Activated gamma-delta T cell (primary cell): ENCODE measurements at places on chromosomes 16 and 17.
A peak's percentile ranks its signal among the peaks of the same experiment; 100 is the strongest.

DNA sequence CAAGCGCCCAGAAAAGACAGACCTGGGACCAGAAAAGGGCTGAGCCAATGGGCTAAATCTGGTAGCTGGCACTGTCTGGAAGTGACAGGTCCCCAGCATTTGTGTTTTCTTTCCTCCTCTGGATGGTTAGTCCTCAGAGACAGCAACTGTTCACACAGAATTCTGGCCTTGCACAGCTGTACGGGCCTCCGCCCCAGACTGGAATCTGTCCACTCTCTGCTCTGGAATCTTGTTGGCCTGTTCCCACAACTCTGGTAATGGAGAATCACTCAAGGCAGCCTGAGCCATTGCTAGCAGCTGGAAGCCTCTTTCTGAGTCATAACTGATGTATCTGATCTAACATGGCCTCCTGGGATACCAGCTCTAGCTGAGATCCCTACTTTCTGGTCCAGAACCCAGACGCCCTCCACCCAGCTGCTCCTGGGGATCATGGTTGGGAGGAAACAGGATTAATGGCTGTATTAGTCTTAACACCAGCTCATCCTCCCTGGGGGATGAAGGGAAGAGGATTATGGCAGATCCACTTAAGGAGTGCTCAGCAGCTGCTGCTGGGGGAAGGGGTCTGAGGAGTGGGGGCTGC lies 9.1 kb downstream of the ZNF668 start:
- no peak for DNase-seq

DNA sequence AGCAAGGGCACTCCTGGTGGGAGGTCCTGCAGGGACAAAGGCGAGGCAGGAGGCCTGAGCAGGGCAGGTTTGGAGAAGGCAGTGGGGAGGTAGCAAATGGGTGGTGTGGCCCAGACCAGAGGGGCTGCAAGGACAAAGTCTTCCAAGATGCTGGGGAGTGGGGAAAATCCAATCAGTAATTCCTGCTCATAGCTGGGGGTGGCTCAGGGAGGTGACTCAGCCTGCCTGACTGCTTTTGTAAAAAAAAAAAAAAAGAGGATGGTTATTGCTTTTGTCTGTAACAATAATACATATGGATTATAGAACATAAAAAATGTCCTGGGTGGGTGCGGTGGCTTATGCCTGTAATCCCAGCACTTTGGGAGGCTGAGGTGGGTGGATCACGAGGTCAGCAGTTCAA lies 5.2 kb downstream of the IL34 start:
- no peak for DNase-seq

DNA sequence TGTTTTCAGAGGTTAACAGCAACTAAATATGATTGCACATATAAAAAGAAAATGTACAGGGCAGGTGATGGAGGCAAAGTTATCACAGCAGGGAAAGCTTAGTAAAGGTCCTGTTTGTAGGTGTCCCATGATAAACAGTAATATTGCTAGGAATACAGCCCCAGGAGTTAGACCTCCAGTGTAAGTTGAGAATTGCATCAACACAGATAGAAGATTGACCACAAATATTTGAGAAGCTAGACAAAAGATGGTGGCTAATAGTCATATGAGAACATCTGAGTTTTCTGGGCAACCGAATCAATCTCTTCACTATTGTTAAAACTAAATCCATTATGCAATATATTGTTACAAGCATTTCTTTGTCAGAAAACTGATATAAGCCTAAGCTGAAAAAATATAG lies 152.6 kb downstream of the CDH11 start:
- DNase-seq = no peak

DNA sequence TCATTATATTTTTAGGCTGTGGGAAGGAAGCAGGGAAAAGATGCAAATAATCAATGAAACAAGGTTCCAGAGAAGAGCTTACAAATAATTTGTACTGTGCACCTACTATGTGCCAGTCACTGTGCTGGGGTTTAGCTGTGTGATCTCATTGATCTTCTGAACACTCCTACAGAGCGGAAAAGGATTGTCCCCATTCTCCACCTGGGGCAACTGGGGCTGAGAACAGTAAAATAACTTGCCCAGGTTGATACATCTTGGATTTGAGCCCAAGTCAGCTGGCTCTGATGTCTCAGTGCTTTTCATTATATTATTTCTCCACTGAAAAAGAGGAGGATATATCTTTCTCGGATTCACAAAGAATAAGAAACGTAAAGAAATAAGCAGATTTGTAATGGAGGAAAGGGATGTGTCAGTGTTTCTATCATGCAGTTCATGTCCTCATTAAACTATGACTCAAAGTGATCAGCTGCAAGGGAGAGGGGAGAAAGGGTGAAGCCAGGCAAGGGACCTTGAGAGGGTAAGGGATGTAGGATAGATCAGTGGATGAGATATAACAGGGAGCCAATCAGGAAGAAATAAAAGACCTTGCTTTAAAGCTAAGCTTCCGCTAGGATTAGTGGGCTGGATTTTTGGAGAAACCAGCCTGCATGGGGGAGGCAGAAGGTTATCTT lies 143.6 kb upstream of the NOL11 start:
- no peak for DNase-seq

- no peak for DNase-seq
These were observed 2.1 kb upstream of the HES7 start for GRCh38 chr17:8125947-8126490.

GRCh38 chr17:50575581-50576210 lies 15.2 kb downstream of the CACNA1G start:
- DNase-seq = no peak

GRCh38 chr16:50372611-50373344 lies 4.0 kb upstream of the BRD7 start:
- no peak for DNase-seq

GRCh38 chr17:5422505-5422904 lies 2.5 kb downstream of the RPAIN start:
- no peak for DNase-seq

GRCh38 chr16:28845293-28845692 lies 855 bp downstream of the TUFM start:
- DNase-seq = no peak

- no peak for DNase-seq
These were observed 16.6 kb upstream of the CYB5B start for GRCh38 chr16:69407702-69408323.

DNA sequence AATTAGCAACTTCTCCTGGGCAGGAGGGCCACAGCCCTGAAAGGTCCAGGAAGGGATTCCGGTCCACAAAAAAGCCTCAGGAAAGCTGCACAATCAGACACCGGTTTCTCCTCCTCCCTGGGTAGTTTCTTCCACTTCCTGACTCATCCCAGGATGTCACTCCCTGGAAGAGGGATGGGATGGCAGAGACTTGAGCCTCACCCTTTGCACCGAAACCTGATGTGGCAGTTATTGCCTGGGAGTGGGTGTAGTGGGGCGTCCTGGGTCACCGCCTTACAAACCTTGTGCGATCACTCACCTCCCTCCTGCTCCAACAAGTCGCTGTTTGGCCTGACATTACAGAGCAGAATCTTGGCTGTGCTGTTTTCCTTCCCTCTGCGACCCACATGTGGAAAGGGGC lies 70.8 kb downstream of the LYRM1 start:
- DNase-seq = no peak

GRCh38 chr17:6591599-6592158 lies 35.3 kb upstream of the PITPNM3 start:
- no peak for DNase-seq

DNA sequence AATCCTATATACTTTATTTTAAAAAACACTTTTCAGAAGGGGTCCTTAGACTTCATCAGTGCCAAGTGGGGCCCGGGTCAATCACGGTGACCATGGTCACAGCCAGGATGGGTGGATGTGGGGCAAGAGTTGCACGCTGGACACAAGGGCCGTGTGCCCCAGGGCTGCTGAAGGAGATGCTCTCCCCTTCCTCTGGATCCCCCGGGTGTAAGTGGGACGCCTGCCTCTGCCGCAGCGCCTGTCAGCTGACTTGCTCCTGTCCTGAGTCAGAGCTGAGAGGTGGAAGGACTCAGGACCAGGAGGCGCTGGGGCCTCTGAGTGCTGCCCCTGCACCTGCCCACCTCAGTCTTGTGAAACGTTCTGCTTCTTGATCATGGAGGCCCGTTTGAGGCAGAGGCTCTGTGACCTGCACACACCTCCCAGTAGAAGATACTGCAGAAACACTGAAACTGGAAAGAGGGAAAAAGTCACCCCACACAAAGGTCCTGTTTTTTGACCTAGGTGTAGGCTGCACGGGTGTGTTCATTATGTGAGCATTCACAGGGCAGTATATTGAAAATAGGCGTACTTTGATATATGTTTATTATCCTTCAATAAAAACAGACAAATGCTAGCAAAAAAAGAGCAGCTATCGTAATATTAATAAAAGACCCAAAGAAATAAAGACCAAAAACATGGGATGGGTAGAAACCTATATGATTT lies 40.9 kb upstream of the BAHCC1 start:
- no peak for DNase-seq

DNA sequence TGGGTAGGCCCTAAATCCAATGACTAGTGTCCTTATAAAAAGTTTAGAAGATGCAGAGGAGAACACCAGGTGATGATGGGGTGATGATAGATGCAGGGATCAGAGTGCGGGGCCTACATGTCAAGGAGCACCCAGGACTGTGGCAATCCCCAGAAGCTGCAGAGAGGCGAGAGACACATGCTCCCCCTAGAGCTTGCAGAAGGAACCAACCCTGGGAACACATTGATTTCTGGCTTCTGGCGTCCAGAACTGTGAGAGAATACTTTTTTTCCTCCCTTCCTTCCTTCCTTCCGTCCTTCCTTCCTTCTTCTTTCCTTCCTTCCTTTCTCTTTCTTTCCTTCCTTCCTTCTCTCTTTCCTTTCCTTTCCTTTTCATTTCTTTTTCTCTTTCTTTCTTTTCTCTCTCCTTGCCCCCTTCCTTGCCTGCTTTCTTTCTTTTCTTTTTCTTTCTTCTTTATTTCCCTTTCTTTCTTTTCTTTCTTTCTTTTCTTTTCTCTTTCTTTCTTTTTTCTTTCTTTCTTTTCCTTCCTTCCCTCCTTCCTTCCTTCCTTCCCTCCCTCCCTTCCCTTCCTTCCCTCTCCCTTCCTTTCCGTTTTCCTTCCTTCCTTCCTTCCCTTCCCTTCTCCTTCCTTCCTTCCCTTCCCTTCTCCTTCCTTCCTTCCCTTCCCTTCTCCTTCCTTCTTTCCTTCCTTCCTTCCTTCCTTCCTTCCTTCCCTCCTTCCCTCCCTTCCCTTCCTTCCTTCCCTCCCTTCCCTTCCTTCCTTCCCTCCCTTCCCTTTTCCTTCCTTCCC lies 134.3 kb downstream of the HAPSTR1 start:
- DNase-seq = no peak

DNA sequence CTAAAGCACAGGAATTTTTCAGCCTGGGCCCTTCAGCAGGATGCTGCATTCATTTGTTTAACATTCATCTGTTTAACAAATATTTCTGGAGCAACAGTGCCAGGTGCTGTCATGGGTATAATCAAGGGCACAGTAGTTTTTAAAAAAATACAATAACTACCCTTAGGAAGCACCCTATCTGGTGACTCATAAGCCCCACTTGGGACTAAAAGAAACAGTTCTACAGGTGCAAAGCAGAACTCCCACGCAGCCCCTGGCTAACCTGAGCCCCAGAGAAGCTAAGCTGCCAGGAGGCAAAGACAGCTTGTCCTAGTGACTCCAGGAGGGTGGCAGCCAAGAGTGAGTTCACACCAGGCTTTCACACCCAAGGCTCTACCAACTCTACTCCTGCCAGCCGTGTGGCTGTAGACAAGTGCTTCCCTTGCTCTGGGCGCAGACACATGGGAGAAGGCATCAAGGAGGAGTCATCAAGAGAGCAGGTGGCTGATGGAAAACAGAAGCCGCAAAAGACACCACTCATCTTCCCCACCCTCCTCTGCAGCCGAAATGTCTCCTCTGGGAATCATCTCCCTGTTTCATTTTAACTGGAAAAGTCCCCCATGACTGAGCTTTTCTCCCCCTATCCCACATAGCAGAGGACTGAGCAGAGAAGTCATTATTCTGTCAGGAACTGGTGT lies 14.4 kb downstream of the CUEDC1 start:
- no peak for DNase-seq

DNA sequence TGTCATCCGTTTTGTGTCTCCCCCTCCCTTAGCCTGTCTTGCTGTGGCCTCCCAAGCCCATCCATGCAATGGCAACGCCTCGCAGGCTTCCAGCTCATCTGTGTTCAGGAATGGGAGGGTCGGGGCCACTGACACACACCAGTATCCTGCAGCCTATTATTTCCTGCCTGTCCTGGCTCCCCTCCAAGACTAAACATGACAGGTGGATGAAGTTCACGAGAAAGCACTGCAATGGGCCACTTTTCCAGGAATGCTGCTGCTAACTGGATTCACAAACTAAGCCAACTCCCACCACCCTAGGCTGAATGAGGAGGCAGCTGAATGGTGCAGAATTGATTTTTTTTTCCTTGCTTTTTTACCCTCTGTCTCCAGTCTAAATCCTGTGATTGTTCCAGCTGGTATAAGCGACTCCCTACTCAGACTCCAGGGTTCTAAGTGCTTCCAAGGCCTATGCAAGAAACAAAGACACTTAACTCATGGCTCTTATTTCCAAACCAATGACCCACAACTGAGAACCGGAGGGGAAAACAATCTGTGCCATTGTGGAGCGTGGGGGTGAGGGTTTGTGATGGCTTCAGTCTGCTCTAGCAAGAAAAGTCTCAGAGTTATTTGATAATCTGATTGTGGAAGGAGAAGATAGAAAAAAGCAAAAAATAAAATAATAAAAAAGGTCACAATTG lies 23.3 kb downstream of the TMEM100 start:
- no peak for DNase-seq

- peak; percentile 69 for DNase-seq
These were observed 6.2 kb downstream of the PHOSPHO1 start for GRCh38 chr17:49224198-49224996.

- DNase-seq = peak; percentile 47
These were observed 16.2 kb downstream of the SOCS3 start for GRCh38 chr17:78343543-78344201.

DNA sequence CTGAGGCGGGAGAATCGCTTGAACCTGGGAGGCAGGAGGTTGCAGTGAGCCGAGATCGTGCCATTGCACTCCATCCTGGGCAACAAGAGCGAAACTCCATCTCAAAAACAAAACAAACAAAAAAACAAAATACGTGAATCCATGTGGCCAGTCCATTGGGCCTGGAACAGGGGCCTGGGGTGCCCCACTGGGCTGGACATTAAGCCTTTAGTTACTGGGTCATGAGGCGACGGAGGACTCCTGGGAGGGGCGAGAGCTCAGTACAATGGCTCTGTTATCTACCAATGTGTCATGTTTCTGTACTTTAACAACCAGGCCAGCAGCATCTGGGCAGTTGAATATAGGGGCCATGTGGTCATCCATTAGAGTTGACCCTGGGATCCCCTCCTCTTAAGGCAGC lies 18.9 kb upstream of the CLEC18A start:
- no peak for DNase-seq

DNA sequence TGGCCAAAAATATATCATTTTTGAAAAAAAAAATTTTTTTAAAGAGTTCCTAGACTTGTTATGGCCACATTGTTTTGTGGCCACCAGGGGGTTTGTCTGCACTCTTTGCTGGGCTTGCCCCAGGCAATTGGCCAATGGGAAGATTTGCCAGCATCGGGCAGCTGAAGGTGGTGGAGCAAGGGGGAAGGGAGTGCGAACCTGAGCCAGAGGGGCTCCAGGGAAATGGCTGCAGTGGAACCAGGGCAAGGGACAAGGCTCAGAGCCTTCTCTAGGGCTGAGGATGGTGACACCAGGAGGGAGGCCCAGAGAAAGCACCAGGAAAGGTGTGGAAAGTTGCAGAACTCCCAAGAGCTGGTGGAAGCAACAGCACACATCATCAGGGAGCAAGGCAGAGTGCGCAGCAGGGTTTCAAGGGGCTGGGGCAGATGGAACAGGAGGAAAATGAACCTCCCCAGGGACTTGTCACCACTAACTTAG lies 15.5 kb upstream of the CMIP start:
- DNase-seq = no peak
